ENCODE measurements at places on chromosomes 7 and 10.
A peak's percentile ranks its signal among the peaks of the same experiment; 100 is the strongest.

DNA sequence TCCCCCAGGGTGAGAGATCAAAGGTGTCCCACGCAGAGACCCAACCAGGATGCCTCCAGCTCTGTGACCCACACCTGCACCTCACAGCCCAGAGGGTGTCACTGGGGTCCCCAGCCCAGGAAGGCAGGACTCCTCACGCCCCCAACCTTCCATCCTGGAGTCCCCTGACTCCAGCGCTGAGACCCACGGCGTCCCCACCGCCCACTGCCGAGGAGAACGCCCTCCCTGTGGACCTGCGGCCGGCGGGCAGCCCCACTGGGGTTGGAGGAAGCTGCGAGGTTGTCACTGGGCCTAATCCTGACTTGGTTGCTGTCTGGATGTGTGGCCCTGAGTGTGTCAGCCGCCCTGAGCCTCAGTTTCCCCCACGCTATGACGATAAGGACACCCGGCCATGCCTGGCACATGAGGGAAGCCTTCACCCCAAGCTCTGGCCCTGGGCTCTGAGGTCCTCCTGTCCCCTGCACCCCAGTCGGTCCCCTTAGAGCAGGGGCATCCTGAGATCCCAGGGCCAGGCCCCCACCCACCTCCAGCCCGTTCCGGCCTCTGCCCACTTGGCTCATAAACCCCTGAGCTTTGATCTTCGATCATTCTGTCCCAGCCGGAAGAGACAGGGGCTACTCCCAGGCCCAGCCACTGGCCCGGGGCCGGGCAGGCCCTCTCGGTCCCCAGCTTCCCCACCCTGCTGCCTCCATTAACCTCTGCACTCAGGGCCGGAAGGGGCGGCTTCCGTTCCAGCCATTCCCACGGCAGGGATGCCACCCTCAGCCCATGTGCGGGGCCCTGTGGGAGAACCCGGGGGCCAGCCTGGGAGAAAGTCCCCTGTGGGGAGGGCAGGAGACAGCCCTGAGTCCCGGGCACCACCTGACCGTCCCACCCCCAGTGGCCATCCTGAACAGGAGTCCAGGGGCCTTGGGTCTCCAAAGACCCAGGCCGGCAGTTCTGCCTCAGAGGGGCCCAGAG lies 113.2 kb downstream of the MICALL2 start:
- DNase-seq = no peak

- peak; percentile 55 for DNase-seq
These were observed 161.0 kb downstream of the SKIDA1 start for GRCh38 chr10:21364196-21365114.

DNA sequence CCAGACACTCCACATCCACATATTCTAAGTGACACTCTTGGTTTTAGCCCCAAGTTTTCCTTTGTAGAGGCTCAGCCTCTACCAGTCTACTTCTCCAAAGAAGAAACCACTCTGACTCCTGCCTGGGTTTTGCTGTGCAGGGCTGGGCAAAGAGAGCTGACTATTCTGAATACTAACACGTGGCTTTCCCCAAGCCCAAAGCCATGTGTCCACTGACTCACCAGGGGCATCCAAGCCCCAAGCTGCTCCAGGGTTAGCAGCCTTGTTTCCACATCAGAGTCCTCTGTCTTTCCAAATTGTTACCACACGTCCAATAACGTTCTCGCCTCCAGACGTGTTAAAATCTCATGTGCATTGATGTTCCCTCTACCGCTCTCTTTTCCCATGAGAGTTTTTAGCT lies 8.7 kb downstream of the GALNTL5 start:
- no peak for DNase-seq

DNA sequence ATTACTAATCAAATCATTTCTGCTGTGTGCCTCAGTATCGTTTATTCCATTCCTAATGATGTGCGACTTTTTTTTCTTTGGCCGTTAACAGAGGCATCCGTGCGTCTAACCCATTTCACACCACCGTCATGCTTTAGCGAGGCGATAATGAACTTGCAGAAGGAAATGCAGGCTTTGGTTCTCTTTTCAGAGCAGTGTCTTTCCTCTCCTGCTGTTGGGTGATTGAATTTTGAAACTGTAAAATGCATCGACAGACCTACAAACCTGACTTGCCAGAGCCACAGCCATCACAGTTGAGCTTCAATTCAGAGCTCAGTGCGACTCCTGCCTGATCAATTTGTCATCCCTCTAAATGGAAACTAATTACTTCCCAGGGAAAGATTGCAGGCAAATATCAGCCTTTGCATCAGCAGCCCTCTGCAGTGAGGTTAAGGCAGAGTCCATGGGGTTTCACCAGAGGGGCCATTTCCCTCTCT lies 486.0 kb upstream of the GALNT17 start:
- DNase-seq = peak; percentile 60

- DNase-seq = no peak
These were observed 10.0 kb upstream of the GJD4 start for GRCh38 chr10:35595106-35595505.

- no peak for DNase-seq
These were observed 15.7 kb upstream of the MSRB2 start for GRCh38 chr10:23079700-23080099.

DNA sequence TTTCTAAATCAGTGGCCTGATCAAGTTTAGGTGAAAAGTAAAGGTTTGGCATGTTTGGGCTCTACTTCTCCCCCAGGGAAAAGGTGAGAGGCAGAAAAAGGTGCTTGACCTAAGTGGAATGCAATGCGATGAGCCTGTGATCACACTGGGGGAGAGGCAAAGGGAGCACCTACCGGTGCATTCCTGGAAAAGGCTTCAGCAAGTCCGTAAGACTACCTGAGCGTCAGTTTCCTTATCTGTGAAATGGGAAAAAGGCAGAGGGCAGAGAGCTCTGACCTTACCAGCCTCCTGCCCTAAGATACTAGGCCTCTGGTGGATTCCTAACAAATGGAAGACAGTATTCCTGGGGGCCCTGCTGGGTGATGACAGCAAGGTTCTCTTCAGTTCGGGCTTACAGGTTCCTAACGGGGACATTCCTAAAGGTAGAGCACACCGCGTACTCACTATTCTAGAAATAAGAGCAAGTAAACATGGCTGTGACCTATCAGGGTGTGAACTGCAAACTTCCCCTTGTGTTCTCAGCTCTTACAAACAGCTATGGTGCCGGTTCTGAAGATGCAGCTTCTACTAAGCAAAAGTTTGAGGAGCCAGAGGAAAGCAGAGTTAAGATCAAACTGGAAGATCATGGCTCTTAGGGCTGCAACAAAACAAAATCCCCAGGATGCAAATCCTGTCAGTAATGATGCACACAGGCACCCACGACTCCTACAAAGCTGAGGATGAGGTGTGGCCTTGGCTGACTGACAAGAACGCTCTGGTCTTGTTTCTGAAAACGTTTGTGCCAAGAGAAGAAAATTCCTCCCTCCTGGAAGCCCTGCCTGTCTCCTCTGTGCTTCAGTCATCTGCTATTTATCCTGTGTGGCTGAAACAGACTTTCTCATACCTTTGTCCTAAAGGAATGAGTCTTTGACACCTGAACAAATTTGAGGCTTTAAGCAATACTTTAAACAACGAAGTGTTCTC lies 13.3 kb upstream of the ACSL5 start:
- no peak for DNase-seq

- DNase-seq = no peak
These were observed 122.9 kb downstream of the NRF1 start for GRCh38 chr7:129734400-129734799.

DNA sequence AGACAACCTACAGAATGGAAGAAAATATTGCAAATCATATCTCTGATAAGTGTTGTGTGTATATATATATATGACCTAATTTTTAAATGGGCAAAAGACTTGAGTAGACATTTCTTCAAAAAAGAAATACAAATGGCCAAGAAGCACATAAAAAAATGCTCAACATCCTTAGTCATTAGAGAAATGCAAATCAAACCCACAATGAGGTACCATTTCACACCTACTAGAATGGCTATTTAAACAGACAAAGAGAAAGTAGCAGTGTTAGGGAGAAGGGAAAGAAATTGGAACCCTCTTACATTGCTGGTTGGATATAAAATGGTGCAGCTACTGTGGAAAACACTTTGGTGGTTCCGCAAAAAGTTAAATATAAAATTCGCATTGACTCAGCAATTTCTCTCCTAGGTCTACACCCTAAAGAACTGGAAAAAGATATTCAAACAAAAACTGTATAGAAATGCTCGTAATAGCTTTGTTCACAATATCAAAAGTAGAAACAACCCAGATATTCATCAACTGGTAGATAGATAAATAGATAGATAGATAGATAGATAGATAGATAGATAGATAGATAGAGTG lies 16.3 kb downstream of the ACSL5 start:
- DNase-seq = no peak

DNA sequence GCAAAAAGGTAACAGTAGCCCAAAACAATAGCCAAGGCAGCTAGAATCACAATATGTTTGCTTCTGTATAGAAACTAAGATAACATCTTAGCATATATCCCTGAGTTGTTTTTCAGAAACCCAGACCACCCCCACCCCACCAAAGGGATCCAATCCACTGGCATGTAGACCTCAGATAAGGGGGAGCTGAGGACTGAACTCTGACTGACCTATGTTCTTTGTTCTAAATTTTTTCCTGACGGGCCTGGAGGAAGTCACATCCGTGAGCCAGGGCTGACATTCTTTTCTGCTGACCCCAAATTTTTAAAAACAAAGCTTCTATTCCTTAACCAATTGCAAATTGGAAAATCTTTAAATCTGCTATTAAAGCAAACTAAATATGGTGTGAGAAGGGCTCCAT lies 493.9 kb upstream of the IGFBP3 start:
- DNase-seq = no peak

DNA sequence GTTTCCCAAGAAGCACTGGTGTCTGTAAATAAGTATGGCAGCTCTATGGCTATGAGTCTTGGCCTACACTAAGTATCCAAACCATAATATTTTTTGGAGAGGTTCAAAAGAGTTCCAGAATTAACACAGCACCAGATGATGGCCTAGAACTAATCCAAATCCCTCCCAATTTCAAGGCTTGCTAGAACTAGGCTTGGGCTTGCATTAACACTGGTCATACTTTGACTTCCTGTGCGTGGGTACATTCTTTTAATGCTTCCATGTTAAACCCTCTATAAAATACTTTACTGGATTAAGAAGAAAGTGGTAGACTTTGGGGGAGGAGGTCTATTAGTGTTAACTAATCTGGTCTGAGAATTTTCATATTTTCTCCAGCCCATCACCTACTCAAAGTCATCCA lies 3.1 kb downstream of the AASS start:
- no peak for DNase-seq

GRCh38 chr7:36707465-36707864 lies 16.8 kb downstream of the AOAH start:
- DNase-seq = no peak

- no peak for DNase-seq
These were observed 52.0 kb upstream of the GRB10 start for GRCh38 chr7:50834679-50835078.

GRCh38 chr7:112958775-112959174 lies 127.9 kb downstream of the GPR85 start:
- no peak for DNase-seq

GRCh38 chr10:9075420-9075819 lies 1020.9 kb downstream of the GATA3 start:
- no peak for DNase-seq

DNA sequence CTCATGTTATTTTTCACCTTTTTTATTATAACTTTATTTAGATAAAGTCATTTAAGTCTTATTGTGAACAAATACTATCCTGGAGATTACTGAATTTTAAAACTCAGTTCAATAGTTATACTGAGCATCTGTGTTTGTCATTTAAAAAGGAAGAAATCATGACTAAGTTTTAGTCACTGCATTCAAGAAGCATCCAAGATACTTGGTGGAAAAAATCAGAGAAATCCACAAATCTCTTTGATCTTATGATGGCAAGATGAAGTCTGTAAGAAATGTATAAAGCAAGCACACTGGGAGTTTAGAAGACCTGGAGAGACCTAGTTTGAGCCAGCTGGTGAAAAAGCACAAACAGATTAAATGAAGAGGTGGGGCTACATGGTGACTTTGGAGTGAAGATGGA lies 529.8 kb upstream of the IGFBP3 start:
- no peak for DNase-seq

DNA sequence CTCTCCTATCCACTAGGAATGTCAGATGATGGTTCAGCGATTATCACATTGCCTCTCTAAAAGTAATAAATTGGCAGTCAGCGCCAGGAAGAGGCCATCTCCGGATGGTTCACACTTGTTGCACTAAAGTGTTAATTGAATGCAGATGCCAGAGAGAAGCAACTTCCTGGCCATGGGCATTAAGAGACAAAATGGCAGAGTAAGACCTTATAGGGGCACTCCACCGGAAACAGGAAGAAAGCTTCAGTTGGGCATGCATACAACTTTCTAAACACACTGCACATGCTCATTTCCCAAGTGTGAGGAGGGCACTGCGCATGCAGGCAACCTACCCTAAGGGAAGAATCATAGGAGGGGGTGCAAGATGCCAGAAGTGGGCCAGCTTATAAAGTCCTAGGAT lies 71.7 kb upstream of the AUTS2 start:
- no peak for DNase-seq

- DNase-seq = peak; percentile 44
These were observed 769.0 kb downstream of the TYW1 start for GRCh38 chr7:67765481-67766175.
